H4 (cell line): ENCODE measurements at places on chromosomes 1 and 21.
A peak's percentile ranks its signal among the peaks of the same experiment; 100 is the strongest.

DNA sequence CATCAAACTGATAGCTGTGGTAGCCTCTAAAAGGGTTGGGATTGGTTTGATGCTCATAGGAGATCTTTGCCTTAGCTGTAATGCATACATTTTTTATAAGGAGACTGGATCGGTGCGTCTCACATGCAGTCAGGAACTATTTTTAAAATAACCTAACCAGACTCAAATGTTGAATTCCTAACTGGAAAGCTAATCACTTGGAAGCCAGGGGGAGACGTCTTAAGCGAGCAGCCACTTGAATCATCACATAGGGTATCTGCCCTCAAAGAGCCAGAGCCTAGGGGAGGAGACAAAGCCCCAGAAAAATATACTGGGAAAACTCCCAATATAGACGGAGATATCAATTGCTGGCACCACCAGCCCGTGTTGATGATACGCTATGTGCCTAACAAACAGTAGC, 61.7 kb upstream of the PUM1 start:
- DNase-seq, result no peak

- DNase-seq, result no peak
These were observed 67.2 kb downstream of the RPAP2 start for GRCh38 chr1:92366040-92366395.

GRCh38 chr1:15206418-15207030, 40.5 kb upstream of the FHAD1 start:
- no peak for DNase-seq

GRCh38 chr1:22711591-22712501, 1.2 kb downstream of the EPHB2 start:
- DNase-seq, result peak; percentile 56

GRCh38 chr1:202162418-202163280, 2.2 kb upstream of the PTPN7 start:
- no peak for DNase-seq

DNA sequence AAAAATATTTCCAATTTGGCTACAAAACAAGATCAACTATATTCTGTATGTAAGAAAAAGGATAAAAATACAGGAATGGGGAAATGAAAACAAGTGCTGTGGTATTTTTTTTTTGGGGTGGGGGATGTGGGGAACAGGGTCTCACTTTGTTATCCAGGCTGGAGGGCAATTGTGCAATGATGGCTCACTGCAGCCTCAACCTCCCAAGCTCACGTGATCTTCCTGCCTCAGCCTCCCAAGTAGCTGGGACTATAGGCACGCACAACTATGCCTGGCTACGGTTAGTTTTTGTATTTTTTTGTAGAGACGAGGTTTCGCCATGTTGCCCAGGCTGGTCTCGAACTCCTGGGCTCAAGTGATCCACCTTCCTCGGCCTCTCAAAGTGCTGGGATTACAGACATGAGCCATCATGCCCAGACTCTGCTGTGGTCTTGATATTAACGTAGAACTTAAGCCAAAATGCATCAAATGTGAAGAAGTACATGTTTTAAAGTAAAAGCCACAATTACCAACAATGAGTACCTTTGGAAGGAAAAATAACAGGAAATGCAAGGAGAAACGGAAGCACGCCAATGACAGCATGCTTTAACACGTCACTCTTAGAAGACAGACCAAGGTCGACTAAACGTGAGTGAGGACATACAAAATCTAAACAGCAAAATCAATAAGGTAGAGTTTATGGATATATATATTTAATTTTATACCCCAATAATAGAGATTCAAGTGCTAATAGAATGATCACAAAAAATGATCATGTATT, 8.8 kb upstream of the ABCB10 start:
- DNase-seq, result no peak

DNA sequence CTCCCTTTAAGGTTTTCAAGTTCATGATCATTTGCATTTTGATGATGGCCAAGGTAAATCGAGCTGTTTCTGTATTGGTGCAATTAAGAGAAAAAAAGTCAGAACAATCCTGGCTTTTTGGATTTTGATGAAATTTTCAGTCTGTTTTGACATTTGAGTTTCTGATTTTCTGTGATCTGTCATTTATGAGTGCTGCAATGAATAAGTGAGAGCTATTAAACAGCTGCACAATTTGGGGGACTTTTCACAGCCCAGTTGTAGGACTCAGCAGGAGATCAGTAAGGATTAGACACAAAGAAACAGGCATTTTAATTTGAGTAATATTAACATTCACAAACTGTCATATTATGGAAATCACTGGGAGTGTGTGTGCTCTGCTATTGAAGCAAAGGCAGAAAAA, 452.9 kb upstream of the CXADR start:
- no peak for DNase-seq

GRCh38 chr1:150484431-150484830, 2.8 kb upstream of the TARS2 start:
- no peak for DNase-seq

DNA sequence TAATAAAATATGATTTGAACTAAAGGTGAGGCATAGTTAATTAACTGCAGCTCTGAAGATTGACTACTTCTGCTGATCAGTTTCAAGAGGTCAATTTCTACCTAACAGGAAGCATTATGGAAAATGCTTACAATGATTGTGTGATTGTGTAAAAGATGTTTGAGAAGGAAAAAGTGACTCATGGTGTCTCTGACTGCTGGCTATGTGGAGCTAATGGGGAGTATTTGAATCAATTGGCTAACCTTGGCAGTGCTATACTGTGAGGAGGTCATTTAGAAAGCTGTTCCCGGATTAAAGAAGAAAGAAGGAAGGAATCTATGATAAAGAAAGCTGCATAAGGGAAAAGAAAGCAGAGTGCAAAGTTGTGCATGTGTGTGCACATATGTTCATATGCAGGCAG, 376.5 kb downstream of the ADGRL2 start:
- DNase-seq, result no peak

GRCh38 chr1:4652631-4653327, 1.6 kb upstream of the AJAP1 start:
- peak; percentile 58 for DNase-seq

DNA sequence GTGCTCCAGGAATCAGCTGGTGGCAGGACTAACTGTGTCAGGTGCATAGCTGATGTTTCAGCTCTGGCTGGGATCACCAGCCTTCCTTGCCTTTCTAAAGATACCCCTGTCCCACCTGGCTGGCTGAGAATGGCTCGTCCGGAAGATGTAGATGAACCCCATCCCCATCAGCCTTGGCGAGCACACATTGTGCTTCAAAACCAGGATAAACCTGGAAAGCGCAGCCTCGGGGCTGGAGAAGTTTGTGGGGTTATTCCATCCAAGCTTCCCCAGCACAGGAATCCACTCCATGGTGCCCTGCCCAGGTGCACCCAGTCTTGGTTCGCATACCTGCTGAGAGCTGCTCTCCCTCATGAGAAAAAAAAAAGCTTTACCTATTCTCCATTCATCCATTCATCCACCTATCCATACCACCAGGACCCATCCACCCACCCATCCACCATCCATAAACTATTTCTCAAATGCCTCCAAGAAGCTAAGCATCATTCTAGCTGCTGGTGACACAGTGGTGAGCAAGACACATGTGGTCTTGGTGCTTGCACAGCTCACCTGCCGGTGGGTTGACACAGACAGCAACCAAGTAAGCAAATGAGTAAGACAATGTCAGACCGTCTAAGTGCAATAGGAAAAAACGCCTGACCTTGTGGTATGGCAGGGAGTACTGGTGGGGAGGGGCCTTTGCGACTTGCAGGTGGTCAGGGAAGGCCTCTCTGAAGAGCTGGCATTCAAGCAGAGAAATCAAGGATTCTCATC, 94.0 kb downstream of the DMRTB1 start:
- no peak for DNase-seq

- no peak for DNase-seq
These were observed 49.0 kb upstream of the NR5A2 start for GRCh38 chr1:199978408-199978940.

GRCh38 chr1:67880056-67880601, 46.9 kb upstream of the GNG12 start:
- DNase-seq, result peak; percentile 30

DNA sequence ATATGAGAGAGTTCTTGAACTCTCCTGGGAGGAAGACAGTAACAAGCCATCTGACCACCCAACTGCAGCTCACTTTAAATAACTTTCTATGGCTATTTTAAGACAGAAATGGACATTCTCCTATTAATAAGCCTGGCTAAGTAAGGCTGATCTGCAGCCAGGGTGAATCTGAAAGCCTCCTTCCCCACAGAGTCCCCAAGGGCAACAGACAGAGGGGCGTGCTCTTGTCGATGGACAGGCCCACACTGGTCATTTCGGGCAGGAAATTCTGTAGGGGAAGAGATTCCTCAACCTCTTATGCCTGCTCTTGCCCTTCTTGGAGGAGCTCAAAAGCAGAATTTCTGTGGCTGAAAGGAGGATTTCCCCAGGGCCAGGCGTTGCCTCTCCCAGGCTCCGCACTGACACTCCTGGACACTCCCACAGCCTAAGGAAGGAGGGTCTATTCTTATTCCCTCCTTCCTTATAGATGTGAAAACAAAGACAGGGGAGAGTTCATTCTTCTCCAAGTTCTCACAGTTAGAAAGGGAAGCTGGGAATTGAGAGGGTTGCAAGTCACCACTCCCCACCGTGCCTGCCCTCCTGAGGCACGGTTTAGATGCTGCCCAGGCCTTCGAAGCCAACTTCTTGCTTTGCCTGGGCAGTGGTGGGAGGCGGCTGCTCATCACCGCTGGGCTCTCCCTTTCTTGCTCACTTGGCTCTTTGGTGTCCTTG, 17.9 kb upstream of the KANK4 start:
- DNase-seq, result no peak

GRCh38 chr1:243434594-243434993, 178.8 kb downstream of the SDCCAG8 start:
- peak; percentile 39 for DNase-seq

- no peak for DNase-seq
These were observed 1573.5 kb downstream of the BRINP3 start for GRCh38 chr1:188904201-188904600.
